ENCODE measurements at places on chromosomes 3 and 15. TPM values are rescaled to one million over a fixed set of nuclear protein-coding genes. Genes with fewer than 3 reads are reported as not detected.

GRCh38 chr3:25690768-25691533, 26.2 kb upstream of the TOP2B start:
- no peaks in the 10 kb centered on the region for H3K4me1 ChIP-seq
- H3K27me3 ChIP-seq: peaks cover 5% of the 10 kb centered on the region
- no peak for DNase-seq
- no peak overlapping the region for H3K4me3 ChIP-seq
- no peak overlapping the region for H3K27ac ChIP-seq
- no peaks in the 10 kb centered on the region for H3K36me3 ChIP-seq

DNA sequence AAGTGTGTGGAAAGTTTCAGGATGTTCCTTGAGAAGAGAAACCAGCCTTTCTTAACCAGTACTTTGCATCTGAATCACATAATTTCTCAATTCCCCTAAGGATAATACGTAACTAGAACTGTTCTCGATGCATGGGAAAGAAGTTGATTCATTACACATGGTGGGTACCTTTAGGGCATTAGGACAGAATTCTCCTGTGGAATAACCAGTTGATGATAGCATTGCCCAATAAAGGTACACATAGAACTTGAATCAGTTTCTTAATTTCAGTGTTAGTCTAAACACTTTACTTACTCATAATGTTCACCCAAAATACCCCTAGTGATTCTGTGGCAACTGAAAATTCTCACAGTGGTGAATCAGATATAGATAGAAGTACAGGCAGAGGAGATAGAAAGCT, 1030.9 kb downstream of the ROBO1 start:
- H3K27me3 ChIP-seq: no peaks in the 10 kb centered on the region
- no peaks in the 10 kb centered on the region for H3K36me3 ChIP-seq
- DNase-seq: no peak
- H3K4me1 ChIP-seq: no peaks in the 10 kb centered on the region
- H3K27ac ChIP-seq: no peak overlapping the region

DNA sequence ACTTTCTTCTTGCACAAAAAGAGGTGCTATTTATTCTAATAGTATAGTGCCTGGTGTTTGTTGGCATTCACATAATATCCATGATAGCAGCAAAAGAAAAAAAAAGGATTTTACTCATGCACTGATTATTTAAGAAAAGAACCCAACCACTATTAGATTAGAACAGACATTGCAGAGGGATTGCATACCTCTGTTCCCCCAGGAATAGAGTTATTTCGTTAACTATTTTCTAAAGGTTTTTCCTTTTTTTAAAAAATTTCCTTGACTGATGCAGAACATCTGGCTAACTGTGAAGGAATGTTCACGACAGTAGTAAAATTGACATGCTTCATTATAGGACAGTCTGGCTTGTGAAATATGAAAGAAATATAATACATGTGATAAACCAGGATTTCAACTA, 136.6 kb upstream of the PTX3 start:
- no peaks in the 10 kb centered on the region for H3K4me1 ChIP-seq
- no peak overlapping the region for H3K4me3 ChIP-seq
- no peaks in the 10 kb centered on the region for H3K27me3 ChIP-seq
- no peak for DNase-seq
- H3K27ac ChIP-seq: no peak overlapping the region

GRCh38 chr15:47412136-47412535, 305.2 kb upstream of the SEMA6D start:
- DNase-seq: no peak
- H3K27me3 ChIP-seq: no peaks in the 10 kb centered on the region
- no peak overlapping the region for H3K4me3 ChIP-seq
- H3K4me1 ChIP-seq: no peaks in the 10 kb centered on the region
- no peaks in the 10 kb centered on the region for H3K36me3 ChIP-seq

DNA sequence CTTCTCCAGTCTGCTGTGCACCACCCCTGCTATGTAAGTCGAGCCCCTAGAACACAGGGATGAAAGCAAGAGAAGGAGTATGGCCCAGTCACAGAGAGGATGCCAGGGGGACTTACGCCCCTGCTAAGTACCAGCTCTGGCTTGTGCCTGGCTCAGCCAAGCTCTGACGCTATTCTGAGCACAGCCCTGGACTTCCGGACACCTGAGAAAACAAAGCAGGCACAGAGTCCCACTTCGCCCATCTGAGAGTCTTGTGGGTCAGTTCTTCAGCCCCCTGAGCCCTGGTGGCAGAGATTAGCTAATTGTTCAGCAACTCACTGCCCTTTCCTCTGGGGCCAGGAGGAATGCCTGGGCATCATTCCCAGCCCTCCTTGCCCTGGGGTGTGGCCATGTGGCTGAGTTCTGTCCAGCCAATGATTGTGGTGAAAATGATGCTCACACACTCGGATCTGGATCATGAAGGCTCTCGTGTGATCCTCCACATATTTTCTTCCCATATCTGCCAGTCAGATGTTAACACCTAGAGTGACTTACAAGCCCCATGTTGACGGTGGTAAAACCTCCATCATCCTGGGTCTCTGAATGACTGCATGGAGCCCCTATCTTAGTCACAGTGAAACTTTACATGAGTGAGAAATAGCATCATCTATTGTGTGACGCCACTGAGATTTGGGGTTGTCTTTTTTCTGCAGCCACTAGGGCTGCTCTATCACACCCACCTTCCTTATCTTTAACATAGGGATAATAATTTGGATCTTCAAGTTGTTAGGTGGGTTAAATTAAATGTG, 105.7 kb downstream of the TPRA1 start:
- H3K27me3 ChIP-seq: no peaks in the 10 kb centered on the region
- H3K27ac ChIP-seq: no peak overlapping the region
- DNase-seq: no peak
- no peaks in the 10 kb centered on the region for H3K4me1 ChIP-seq
- no peaks in the 10 kb centered on the region for H3K36me3 ChIP-seq

GRCh38 chr15:68488290-68488689, 56.3 kb upstream of the ITGA11 start:
- H3K36me3 ChIP-seq: no peaks in the 10 kb centered on the region
- no peaks in the 10 kb centered on the region for H3K27me3 ChIP-seq
- no peak for DNase-seq
- no peak overlapping the region for H3K27ac ChIP-seq

DNA sequence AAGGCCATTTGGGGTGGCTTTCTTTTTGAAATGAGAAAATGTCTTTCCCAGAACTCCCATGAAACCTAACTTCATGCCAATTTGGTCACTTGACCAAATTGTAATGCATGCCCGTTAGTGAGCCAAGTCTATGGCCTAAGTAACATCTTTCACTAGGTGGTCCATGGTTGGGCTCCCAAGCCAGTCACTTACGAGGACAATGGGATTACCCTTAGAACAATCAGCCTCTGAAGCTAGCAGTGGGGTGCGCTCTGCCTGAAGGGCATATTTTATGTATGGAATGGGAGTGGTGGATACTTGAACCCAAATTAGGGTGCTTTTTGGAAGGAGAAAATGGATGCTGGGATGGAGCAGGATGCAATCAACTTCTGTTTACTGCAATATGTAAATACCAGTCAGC, 127.4 kb upstream of the GOLIM4 start:
- no peaks in the 10 kb centered on the region for H3K4me1 ChIP-seq
- no peak for DNase-seq
- H3K27ac ChIP-seq: no peak overlapping the region
- H3K27me3 ChIP-seq: no peaks in the 10 kb centered on the region
- H3K36me3 ChIP-seq: no peaks in the 10 kb centered on the region
- H3K4me3 ChIP-seq: no peak overlapping the region

The ABHD2 gene
- 12.7 TPM for polyA plus RNA-seq

The CILP gene
- polyA plus RNA-seq: not detected

The GREM1 gene
- polyA plus RNA-seq: not detected

All from CD4-positive, alpha-beta memory T cell (primary cell).